ENCODE measurements at places on chromosomes 2 and 18. TPM values are rescaled to one million over a fixed set of nuclear protein-coding genes. Genes with fewer than 3 reads are reported as not detected.
A peak's percentile ranks its signal among the peaks of the same experiment; 100 is the strongest.

SOX11 gene
- not detected for total RNA-seq

COL4A3 gene
- total RNA-seq: under 0.01 TPM

GRCh38 chr18:36889321-36889720 lies 60.4 kb downstream of the KIAA1328 start:
- DNase-seq: no peak

- no peak for DNase-seq
Measured at GRCh38 chr2:154849482-154849881, 151.0 kb downstream of the KCNJ3 start.

DNA sequence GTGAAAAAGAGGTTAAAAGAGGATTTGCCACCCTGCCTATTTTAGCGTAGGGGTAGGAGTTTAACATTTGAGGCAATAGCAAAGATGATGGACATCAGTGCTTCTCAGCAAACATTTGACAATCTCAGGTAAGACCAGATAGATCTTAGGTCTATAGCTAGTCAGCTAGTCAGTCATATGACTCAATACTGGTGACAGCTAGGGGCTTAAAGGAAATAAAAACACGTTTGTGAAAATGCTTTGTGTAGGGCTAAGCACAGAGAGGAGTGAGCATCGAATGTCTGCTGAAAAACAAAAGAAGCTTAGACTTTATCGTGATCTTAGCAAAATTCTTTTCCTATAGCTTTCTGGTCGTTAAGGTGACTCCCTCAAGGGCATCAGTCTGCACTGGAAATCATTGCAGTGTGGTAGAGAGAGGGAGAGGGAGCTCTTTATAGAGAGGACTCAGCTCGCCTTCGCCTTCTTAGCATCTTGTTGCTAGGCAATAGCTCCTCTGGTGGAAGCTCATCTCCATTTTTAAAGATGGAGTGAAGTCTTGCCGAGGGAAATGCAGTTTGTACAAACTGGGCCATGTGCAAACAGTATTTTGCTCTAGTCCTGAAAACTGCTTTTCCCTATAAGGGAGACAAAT lies 62.8 kb upstream of the SLC38A11 start:
- peak; percentile 16 for DNase-seq

OSGEPL1 gene
- 1.3 TPM for total RNA-seq

PSMD1 gene
- 96.4 TPM for total RNA-seq

GRCh38 chr2:65370387-65371073 lies 61.9 kb downstream of the SPRED2 start:
- DNase-seq: peak; percentile 63

GRCh38 chr2:118049816-118050140 lies 35.9 kb upstream of the CCDC93 start:
- no peak for DNase-seq

ST8SIA3 gene
- not detected for total RNA-seq

IL1R2 gene
- total RNA-seq: 30.7 TPM

LONRF2 gene
- 15.4 TPM for total RNA-seq

CD207 gene
- total RNA-seq: not detected

GRCh38 chr18:11861583-11862288 lies 10.5 kb downstream of the CHMP1B start:
- no peak for DNase-seq

NEB gene
- 0.58 TPM for total RNA-seq

GRCh38 chr2:165008730-165009315 lies 53.5 kb upstream of the SLC38A11 start:
- DNase-seq: peak; percentile 73

DNA sequence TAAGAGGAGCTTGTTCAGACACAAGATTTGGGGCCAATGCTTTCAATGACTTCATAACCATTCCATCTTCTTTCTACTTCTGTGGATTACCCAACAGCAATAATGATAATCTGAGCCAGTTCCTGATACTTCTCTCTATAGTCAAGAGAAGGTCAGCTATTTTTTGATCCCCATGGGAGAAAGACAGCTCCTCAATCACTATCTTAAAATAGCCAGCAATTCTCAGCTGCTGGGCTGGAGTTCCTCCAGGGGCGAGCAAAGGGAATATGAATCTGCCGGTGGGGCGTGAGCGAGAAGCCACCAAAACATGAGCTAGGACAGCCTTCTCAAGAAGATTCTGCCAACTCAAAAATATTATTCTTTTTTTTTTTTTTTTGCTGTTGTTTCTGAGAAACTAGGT lies at the start of gene TMEM182:
Gene TMEM182, plus strand, starts transcription at position 269 of the 400 bp plus-strand sequence. CDS start 187 bp downstream, outside the sequence.
- DNase-seq: no peak

GRCh38 chr2:85355073-85355410 lies 473 bp downstream of the ELMOD3 start:
- DNase-seq: no peak

DNA sequence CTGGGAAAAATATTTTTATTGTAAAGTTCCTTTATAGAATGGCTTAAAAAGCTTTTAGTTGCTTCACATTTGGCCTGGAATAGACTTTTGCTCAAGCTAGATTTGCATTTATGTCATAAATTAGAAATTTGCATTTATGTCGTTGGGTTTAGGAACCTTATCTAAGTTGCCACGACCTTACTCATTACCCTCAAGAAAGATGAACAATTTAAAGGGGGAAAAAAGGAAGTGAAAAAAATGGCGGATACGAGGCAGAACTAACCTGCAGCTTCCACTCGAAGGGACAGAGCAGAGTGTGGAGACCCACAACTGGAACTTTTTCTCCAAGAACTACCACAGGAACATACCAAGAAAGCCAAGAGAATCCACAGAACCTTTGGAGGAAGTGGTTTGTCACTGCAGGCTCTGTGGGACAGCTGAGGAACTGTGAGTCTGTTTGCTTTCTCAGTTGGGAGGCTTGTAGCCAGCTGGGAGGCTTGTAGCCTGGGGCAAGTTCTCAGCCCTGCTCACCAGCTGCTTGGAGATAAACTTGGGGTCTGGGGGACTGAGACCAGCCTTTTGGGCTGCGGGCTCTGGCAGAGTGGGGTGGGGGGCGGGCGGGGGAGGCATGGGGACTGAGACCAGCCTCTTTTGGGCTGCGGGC lies 349.9 kb upstream of the MEIS1 start:
- DNase-seq: no peak

DNA sequence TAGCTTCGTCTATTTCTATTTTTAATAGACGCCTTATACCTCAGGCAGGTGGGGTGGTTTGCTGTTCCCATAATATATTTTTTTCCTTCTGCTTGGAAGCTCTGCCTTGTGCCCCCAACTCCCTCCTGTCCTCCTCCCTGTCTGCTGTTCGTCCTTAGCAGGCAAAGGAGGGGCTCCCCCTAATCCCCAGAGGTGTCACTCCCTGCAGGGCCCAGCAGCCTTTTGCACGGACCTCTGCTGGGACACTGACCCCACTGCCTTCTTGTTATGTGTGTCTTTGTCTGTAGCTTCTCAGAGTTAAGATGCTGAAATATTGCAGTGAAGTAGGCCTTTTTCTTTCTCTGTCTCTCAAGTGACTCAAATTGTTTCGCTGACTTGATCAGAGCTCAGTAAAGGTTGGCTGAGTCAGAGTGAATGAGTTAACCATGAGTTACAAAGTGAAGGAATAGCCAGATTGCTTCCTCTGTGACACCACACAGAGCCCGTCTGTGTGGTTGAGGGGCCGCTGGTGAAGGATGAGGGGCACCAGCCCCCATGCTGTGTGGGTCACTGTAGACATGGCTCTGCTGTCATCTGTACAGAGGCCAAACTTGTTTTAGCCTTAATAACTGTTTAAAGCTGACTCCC lies 47.7 kb downstream of the PRKCE start:
- DNase-seq: no peak

GRCh38 chr2:234845602-234846590 lies 105.9 kb upstream of the SH3BP4 start:
- DNase-seq: peak; percentile 45

GRCh38 chr2:30675758-30676157 lies 131.5 kb downstream of the CAPN13 start:
- DNase-seq: no peak

DNA sequence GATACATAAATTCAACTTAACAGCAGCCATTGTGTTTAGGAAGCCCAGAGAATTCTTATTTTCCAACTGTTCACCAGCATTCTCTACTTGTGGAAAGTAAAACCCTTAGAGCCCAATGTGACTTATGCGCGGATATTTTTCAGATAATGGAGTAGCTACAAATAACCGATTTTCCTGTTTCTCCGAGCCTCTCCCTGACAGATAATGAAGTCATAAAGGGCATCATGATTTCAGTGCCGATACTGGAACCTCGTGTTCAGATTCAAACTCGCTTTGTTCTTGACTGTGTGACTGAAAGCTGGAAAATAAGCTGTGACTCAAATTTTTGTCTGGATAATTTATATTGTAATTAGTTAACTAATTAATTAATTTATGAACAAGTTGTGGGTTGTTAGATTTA lies 228.2 kb downstream of the VAPA start:
- no peak for DNase-seq

C1QL2 gene
- not detected for total RNA-seq

GRCh38 chr18:12821408-12821807 lies 62.6 kb downstream of the PTPN2 start:
- DNase-seq: no peak

ANKRD29 gene
- total RNA-seq: 1.2 TPM

GRCh38 chr2:64414736-64415435 lies 39.1 kb upstream of the LGALSL start:
- DNase-seq: peak; percentile 26

DNA sequence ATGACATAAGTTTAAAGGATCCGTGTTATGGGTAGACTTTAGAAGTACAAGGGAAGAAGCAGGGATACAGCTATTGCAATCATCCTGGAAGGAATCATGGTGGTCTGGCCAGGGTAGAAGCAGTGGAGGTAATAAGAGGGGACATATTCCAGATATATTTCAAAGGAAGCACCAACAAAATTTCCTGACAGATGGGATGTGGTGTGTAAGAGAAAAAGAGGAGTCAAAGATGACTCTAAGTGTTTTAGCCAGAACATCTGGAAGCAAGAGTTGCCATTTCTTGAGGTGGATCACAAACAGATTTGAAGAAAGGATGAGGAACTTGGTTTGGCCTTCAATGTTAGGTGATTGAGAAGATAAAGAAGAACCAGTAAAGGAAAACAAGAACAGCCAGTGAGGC lies 133.1 kb upstream of the CTAGE1 start:
- no peak for DNase-seq

TDRD15 gene
- total RNA-seq: not detected

DNA sequence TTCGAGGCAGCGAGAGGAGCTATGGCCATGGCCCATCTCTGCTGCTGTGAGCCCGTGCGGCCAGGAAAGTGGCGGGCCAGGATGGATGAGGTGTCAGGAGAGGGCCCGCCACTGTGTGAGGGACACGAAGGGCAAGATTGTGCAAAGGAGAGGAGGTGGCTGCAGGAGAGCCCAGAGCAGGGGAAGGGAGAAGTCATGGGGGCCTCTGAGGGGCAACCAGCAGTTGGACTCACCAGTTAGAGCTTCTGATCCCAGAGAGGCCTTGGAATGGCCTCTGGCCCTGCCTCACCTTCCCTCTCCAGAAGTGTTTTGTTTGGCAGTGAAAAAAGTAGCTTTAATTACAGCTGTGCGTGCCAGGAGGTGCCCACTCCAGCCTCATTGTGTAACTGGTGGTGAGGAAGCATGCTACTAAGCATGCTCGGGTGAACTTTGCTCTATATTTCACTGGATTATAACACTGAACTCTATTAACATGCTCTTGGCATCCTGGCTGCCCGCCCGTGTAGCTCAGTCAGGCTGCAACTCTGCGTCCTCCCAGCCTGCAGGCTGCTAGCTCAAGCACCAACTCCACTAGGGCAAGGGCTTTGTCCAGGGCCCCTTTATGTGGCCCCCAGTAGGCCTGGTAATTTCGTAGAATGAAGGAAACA lies 34.2 kb downstream of the IMPA2 start:
- DNase-seq: peak; percentile 86

GRCh38 chr2:19893520-19894133 lies 8.2 kb downstream of the TTC32 start:
- no peak for DNase-seq

TBR1 gene
- not detected for total RNA-seq

DNA sequence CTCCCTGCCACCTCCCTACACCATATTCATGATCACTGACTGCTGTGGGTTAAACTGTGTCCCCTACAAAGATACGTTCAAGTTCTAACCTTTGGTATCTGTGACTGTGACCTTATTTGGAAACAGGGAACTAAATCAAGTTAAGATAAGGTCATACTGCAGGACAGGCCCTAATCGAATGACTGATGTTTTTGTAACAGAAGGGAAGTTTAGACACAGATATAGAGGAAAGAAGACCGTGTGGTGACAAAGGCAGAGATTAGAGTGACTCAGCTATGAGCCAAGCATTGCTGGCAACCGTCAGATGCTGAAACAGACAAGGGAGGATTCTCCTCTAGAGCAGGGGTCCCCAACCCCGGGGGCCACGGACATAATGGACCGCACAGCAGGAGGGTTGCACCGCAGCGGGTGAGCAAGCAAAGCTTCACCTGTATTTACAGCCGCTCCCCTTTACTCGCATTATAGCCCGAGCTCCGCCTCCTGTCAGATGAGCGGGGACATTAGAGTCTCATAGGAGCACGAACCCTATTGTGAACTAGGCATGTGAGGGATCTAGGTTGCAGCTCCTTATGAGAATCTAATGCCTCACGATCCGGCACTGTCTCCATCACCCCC lies 28.9 kb upstream of the RNF152 start:
- DNase-seq: no peak

MARCHF4 gene
- 0.55 TPM for total RNA-seq

GORASP2 gene
- 48.8 TPM for total RNA-seq

DNA sequence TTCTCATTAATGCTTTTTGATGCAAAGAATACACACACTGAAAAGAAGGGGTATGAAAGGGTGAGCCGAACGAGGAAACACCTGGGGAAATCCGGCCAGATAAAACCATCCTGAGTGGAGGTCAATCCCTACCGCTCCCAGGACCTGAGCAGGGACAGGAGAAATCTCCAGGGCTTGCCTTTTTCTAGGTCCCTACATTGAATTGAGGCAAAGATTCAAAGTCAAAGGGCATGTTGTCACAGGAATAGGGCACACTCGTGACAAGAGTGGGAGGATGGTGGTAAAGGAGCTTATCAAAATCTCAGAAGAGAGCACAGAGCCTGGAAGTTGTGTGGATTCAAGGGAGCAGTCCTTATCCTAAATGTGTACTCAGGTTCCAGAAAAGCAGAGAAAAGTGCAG lies 61.2 kb upstream of the ACKR3 start:
- no peak for DNase-seq

GRCh38 chr2:212495046-212495445 lies 43.6 kb downstream of the ERBB4 start:
- DNase-seq: no peak

GRCh38 chr2:24421668-24422067 lies 61.3 kb upstream of the ITSN2 start:
- peak; percentile 74 for DNase-seq

GRCh38 chr2:214217599-214217998 lies 193.3 kb upstream of the VWC2L start:
- DNase-seq: no peak
